ENCODE measurements at places on chromosomes 11 and 22.

- DNase-seq = no peak
These were observed 790 bp downstream of the RAB1B start for GRCh38 chr11:66268952-66269905.

- DNase-seq = no peak
These were observed 122.1 kb upstream of the TTC12 start for GRCh38 chr11:113192121-113192925.

GRCh38 chr11:46370253-46370652 lies 11.2 kb upstream of the MDK start:
- no peak for DNase-seq

DNA sequence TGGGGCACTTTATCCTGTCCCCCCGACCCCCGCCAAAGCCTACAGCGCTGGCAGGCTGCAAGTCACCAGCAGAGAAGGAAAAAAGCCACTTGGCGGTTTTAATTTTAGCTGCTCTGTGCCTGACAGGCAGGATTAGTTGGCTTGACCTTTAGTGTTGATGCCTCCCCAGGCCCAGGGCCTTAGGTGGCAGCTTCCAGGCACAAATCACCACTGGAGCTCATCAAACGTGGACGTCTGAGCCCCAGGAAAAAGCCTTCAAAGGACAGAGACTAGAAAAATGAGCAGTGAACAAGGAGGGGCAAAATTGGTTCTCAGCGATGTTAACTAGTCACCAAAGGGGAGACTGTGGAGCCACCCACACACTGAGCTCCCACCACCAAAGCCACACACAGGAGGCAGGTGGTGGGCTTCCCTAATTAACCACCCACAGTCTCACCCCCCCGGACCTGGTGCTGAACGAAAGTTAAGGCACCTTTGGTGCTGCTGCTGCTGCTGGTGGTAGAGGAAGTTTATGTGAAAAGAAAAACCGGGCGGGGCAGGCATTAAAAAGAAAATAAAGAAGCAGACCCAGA lies 4.4 kb upstream of the PYGM start:
- DNase-seq = no peak

DNA sequence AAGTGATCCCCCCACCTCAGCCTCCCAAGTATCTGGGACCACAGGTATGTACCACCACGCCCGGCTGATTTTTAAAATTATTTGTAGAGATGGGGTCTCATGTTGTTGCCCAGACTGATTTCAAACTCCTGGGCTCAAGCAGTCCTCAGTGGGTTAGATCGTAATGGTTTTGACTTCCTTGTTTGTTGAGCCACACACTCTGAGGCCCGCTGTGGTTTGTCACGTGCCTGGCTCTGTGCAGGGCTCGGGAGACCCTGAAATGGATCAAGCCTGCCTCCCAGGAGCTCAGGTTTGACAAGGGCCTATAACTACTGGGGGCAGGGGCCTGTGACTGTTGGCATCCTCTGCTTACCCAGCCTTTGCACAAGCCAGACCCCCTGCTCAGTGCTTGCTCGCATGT lies 68.1 kb downstream of the MPPED1 start:
- DNase-seq = no peak
